Head of caudate nucleus (tissue), 42 donors: ENCODE measurements at places on chromosomes 7 and 10.

- no peak for DNase-seq
Observed at GRCh38 chr7:20220921-20221547, 3.9 kb upstream of the MACC1 start.

GRCh38 chr10:102796407-102797176 lies 40.6 kb downstream of the CYP17A1 start:
- peak; percentile 76 for DNase-seq

DNA sequence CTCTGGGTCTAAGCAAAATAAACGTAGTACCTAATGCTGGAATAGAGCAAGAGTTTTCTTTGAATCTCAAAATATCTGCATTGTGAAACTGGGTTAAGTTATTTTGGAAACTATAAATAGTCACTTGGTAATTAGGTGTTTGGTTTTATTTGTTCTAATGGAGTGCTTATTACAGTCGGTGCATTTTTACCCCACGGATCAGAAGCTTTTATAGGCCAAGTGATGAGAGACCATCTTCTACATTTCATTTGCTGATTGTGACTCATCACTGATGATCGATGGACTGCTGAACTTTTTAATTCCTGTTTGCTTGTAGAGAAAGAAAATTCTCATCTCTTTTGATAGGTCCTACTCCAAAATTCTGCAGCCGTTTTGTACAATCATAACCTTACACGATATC lies 28.2 kb downstream of the MGMT start:
- DNase-seq = no peak

GRCh38 chr10:22369434-22370072 lies 24.3 kb downstream of the SPAG6 start:
- no peak for DNase-seq

DNA sequence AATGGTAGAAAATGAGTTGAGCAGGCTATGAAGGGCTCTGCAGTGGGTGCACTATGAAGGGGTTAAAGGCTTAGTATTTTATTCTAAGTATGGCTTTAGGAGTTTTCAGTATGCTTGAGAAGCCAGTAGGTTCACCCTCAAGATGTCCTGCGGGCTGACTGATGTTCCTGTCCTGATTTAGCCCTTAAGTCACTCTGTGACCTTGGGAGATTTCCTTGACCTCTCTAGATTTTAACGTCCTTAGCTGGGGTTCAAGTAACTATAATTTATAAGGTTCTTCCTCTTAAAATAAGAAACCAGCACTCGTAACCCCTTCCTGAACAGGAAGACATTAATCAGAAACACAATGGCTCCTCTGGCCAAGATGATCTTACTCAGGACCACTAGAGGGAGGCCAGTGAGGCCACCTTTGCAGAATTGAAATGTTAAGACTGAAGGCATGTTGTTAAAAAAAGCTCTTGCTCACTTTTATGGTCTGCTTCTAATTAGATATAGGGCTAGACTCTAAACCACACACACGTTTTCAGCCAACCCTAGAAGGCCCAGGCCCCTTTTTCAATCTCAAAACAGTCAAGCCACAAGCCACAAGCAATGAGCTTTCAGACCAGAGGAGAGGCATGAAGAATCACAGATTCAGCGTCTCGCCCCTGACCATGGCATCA lies 41.9 kb downstream of the CDK1 start:
- no peak for DNase-seq

DNA sequence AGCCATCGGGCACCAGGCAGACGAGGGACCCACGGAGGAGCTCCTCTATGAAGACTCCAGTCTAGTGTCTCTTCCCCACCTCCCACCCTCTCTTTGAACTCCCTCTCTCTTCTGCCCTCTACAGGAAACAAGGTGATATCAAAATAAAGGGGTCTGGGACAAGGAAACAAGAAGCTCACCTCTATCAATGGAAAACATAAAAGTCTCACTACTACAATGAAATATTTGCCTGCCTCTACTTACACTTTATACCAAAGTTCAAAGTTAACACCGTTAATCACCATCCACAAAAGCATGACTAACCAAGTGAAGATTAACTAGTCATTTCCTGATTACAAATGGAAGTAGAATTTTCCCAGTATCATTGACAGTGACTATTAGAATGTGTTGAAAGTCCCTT lies 82.2 kb downstream of the PARD3 start:
- no peak for DNase-seq

GRCh38 chr7:40341836-40342235 lies 207.0 kb downstream of the SUGCT start:
- no peak for DNase-seq

- DNase-seq = no peak
Observed at GRCh38 chr7:1046722-1047679, 2.7 kb downstream of the GPR146 start.

- DNase-seq = no peak
Observed at GRCh38 chr7:13386741-13387140, 602.7 kb downstream of the ETV1 start.

DNA sequence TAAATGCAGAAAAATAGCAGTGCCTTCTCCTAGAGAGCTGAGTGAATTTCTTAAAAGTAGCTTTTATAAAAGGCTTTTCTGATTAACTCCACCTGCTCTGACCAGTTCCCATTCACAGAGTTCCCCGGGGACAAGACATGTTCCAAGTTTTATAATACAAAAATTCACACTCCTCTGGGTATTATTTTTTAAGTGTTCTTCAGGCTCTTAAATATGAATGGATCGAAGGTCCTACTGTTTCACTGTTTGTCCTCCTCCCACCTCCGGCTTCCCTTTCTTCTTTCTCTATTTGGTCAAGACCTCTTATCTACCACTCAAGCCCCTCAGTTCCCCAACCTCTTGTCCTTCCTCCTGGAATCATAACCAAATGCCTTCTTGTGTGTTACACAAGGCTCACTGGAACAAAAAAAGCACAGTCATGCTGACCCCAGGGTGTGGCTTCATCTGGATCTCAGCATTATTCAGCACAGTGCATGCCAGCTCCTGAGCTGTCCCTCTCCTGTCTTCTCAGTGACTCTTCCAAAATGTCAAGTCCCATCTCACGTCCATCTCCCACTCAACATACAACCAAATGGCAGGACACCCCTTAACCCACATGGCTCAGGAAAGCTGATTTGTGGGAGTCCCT lies 222.4 kb downstream of the SORCS1 start:
- DNase-seq = no peak

GRCh38 chr10:124532106-124532641 lies 70.6 kb downstream of the LHPP start:
- no peak for DNase-seq

GRCh38 chr10:70970830-70971229 lies 82.5 kb upstream of the PCBD1 start:
- no peak for DNase-seq

DNA sequence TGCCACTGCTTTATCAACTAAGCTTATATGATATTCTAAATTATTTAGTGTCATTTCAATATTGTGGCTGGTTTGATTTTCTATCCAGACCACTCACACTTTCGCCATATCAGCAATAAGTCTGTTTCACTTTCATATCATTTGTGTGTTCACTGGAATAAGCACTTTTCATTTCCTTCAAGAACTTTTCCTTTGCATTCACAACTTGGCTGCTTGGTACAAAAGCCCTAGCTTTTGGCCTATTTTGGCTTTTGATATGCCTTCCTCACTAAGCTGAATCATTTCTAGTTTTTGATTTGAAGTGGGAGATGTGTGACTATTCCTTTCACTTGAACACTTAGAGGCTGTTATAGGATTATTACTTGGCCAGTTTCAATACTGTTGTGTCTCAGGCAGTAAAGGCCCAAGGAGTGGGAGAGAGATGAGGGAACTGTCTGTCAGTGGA lies 120.9 kb upstream of the NAMPT start:
- DNase-seq = no peak

GRCh38 chr7:54963155-54963554 lies 55.7 kb upstream of the EGFR start:
- no peak for DNase-seq

GRCh38 chr7:28815928-28816373 lies 142.2 kb downstream of the TRIL start:
- DNase-seq = no peak

- no peak for DNase-seq
Observed at GRCh38 chr7:100892364-100893317, 3.0 kb downstream of the ACHE start.

DNA sequence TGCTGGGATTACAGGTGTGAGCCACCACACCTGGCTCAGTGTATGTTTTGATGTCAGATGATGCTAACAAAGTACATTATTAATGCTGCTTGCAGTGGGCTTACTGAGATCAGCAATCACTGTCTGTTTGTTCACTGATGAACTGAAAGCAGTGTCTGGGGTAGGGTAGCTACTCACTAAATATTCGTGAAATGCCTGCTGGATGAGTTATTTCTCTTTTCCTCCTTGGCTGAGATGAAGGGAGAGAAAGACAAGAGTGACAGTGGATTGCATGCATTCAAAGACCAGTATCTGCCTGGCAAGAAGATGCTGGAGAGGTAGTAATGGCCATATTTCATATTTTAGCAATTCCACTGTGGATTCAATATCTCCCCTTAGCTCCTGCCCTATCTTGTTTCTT lies 32.3 kb downstream of the FAM107B start:
- DNase-seq = no peak

GRCh38 chr10:2980116-2980515 lies 87.2 kb upstream of the PFKP start:
- DNase-seq = no peak

- DNase-seq = no peak
Observed at GRCh38 chr10:131902691-131903090, 1.9 kb downstream of the PPP2R2D start.

- no peak for DNase-seq
Observed at GRCh38 chr7:145474009-145474686, 638.3 kb upstream of the TPK1 start.

- no peak for DNase-seq
Observed at GRCh38 chr7:102966465-102966864, 53.7 kb downstream of the LRRC17 start.

GRCh38 chr7:74037609-74038008 lies 9.6 kb downstream of the ELN start:
- no peak for DNase-seq

DNA sequence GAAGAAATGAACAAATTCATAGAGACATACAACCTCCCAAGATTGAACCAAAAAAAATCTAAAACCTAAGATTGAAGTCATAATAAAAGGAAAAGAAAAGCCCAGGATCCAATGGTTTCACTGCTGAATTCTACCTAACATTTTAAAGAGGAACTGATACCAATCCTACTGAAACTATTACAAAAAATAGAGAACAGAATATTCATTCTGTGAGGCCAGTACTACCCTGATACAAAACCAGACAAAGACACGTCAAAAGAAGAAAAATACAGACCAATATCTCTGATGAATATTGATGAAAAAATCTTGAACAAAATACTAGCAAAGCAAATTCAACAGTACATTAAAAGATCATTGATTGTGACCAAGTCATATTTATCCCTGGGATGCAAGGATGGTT lies 128.5 kb upstream of the STEAP1 start:
- no peak for DNase-seq

- no peak for DNase-seq
Observed at GRCh38 chr10:24344279-24344678, 135.3 kb downstream of the KIAA1217 start.

DNA sequence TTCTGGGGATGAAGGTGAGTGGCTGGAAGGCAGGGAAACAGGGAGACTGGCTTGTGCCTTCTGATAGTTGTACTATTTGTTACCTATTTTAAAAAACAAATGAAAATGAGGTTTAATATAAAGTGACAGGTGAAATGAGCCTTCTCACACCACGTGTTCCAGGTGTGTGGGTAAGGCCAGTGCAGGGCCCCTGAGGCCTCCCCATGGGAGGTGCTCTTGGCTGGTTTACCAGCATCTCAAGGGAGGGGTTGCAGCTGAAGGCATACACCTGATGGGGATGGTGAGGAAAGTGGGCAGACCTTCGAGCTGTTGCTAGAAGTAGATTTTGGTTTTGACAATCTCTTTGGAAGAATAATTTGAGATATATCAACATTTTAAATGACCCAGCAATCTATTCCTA lies 103.6 kb downstream of the ARHGAP22 start:
- no peak for DNase-seq

DNA sequence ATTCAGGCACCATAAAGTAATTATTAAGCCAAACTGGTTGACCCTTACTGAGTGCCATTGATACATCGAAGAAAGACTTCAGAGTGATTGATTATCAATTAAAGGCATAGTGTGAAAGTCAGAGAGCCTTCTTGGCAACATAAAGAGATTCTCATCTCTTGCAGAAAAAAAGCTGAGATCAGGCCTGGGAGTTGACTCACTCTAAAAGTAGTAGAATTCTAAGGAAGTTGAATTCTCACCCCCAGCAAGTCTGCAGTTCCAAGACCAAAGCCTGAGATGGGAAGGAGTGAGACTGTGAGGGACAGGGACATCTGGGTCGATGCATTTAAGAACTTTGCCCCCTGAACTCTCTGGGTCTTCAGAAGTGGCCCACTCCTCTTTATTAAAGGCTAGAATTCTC lies 21.6 kb upstream of the ERCC6 start:
- no peak for DNase-seq

DNA sequence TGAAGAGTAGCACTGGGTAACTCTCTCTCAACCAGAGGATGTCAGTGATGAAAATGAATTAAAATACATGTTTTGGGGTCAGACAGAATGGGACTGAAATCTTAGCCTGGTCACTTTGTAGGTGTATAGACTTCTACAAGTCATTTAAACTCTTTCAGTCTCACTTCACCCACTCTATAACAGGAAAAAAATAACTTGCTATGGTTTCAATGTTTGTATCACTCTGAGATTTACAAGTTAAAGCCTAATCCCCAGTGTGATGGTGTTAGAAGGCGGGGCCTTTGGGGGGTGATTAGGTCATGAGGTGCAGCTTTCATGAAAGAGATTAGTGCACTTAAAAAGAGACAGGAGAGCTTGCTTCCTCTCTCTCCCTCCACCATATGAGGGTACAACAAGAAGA lies 134.8 kb downstream of the INHBA start:
- DNase-seq = no peak

DNA sequence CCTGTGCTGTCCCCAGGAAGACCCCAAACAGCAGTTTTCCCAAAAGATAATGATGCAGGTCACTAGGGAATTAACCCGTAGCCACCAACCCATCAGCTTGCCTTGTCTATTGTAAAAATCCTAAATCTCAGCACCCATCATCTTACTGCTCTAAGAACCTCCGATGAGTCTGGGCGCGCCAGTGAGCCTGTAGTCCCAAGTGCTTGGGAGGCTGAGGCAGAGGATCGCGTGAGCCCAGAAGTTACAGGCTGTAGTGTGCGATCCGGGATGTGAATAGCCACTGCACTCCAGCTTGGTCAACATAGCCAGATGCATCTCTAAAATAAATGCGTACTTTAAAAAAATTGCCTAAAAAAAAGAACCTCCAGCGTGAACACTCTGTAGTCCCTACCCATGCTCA lies 951 bp downstream of the AS3MT start:
- DNase-seq = no peak

DNA sequence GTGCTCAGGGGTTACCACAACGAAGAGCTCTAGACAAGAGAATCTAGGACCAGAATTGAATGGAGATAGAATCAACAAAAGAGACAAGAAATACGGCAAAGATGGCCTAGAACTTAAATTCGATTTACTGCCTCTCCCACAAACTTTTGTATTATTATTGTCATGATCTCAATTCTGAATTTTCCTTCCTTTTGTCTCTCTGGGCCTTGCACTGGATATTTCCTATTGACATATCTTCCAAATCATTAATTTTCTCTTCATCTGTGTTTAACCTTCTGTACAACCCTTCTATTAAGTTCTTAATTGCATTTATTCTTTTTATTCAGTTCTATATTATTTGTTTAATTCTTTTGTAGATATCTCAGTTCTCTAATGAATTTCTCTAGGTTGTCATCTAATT lies 28.4 kb downstream of the VSTM4 start:
- DNase-seq = no peak
